ENCODE measurements at places on chromosomes 6 and 20.

DNA sequence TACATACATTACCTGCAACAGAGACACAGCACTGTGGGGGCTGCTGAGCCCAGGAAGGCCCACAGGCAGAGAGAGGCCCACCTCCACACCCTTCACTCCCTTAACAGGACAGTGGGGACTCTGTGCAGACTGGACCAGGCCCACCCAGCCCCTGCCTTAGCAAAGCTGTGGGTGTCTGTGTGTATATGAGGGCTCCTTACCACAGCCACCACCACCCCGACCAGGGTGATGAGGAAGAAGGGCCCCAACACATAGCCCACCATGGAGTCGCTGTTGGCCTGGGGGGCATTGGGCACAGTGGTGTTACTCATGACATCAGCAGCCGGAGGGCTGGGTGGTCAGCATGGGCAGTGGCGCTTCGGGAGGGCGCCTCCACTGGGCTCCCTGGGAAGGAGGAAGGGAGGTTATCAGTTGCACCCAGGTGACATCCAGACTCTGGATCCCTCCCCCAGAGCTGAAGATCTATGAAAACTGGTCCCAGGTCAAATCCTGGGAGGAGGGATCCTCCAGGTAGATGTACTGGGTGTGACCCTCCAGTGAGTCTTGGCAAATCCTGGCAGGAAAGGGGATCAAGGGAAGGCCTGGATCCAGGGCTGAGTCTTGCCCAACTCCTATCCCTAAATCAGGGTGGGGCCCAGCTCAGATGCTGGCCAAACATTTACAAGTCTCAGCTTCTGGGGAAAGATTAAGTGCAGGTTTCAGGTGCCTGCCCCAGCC lies 1.2 kb downstream of the SMIM29 start:
- DNase-seq = no peak

- no peak for DNase-seq
Measured at GRCh38 chr6:7819431-7820015, 91.1 kb downstream of the TXNDC5 start.

DNA sequence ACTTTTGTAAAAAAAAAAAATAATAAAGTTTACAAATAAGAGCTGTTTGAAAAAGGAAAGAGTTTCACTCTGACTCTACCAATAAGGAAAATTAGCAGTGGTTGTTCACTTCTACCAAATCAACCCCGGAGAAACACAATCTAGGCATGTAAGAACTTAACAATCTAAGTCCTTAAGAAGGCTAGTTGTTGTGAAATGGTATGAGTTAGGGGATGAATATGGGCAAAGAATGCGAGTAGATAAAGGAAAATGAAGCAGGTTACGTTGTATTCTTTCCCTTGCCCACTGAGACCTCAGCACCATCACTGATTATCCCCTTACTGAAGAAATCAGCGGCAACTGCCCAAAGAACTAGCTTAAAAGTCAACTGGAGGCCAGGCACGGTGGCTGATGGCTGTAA lies 15.4 kb downstream of the MOCS1 start:
- DNase-seq = no peak

GRCh38 chr6:141562186-141562811 lies 570.4 kb upstream of the GJE1 start:
- DNase-seq = peak; percentile 26

- no peak for DNase-seq
Measured at GRCh38 chr6:124356811-124357210, 553.1 kb downstream of the NKAIN2 start.

- DNase-seq = no peak
Measured at GRCh38 chr20:50582591-50583234, 72.5 kb downstream of the PTPN1 start.

- DNase-seq = no peak
Measured at GRCh38 chr6:41043151-41043550, 884 bp downstream of the TSPO2 start.

GRCh38 chr6:146548898-146549374 lies 5.3 kb downstream of the RAB32 start:
- DNase-seq = no peak

GRCh38 chr6:25417046-25417605 lies 138.0 kb downstream of the CARMIL1 start:
- DNase-seq = no peak

GRCh38 chr6:2611092-2611491 lies 139.6 kb downstream of the MYLK4 start:
- no peak for DNase-seq

- DNase-seq = no peak
Measured at GRCh38 chr6:113411011-113411410, 446.1 kb upstream of the MARCKS start.

DNA sequence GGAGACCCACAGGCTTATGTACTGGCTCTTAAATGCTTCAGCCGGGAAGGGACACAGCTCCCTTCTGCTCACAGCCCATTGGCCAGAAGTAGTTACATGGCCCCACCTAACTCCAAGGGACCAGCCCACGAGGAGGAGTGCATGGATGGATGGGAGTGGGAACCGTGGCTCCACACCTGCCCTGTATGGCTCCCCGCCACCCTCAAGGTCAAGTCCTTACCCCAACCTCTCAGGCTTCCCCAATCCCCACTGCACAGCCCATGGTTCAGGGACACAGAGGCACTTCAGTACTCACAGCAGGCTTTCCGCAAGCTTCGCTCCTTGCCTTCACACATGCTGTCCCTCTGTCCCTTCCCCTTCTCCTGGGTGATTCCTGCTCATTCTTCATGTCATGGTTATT lies 137.9 kb upstream of the KCNG1 start:
- DNase-seq = no peak

DNA sequence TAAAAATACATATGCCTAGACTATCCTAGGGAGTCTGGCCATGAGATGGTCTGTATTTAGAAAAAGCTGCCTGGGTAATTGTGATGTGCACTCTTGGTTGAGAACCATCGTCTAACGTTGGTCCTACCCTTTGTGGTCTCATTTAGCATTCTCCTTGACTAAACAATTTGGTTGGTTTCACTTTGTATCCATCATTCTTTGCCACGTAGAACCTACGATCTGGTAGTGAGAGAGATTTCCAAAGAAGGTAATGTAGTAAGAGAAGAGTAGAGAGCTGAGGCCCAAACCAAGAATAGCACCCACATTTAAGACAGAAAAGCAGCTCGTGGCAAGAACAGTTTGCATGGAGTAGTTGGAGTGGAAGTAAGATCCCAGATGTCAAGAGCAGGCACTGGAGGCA lies 219.8 kb downstream of the TMEM200A start:
- DNase-seq = no peak

GRCh38 chr20:10805764-10806163 lies 132.0 kb upstream of the JAG1 start:
- no peak for DNase-seq

GRCh38 chr6:45951321-45952167 lies 64.1 kb downstream of the CLIC5 start:
- DNase-seq = no peak

DNA sequence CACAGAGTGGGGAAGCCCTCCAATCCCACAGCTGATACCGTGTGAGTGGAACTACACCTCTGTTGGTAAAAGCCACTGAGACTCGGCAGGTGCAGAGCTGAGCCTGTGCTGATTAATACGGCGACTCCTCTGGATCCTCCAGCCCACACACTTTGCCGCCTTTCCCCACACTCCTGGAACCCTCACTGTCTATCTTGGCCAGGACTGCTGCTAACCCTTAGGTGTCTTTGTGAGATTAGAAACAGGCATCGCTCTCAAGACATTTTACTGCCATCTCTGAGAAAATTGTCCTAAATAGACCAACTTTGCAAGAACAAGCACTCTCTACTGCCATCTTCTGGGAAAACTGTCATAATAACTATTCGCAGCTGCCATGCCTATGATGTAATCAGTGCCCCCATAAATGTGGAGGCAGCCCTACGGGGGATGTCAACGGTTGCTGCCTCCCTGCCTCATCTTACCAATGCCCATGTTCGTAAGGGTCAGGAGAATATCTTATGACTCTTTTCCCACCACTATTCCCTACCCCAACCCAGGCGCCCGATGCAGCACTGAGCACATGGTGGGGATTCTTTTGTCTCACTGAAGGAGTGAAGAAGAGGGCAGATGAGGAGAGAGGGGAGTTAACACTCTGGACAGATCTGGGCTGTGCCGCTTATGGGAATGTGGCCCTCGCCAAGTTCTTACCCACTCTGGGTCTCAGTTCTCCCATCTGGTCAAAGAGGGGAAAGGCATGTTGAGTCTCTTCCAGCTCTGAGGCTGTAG lies 26.1 kb upstream of the KCNB1 start:
- DNase-seq = peak; percentile 26

GRCh38 chr6:39048481-39049399 lies at the start of gene GLP1R:
Gene GLP1R (plus strand): TSS chr6:39048781. CDS start chr6:39048841, 60 bp downstream.
- DNase-seq = no peak

GRCh38 chr6:138267971-138268895 lies 49.9 kb upstream of the PBOV1 start:
- DNase-seq = no peak

GRCh38 chr6:156876302-156876701 lies 99.1 kb downstream of the ARID1B start:
- DNase-seq = no peak

- no peak for DNase-seq
Measured at GRCh38 chr6:89596056-89596455, 42.5 kb downstream of the LYRM2 start.

GRCh38 chr6:30554962-30555815 lies 1.1 kb downstream of the GNL1 start:
- no peak for DNase-seq

DNA sequence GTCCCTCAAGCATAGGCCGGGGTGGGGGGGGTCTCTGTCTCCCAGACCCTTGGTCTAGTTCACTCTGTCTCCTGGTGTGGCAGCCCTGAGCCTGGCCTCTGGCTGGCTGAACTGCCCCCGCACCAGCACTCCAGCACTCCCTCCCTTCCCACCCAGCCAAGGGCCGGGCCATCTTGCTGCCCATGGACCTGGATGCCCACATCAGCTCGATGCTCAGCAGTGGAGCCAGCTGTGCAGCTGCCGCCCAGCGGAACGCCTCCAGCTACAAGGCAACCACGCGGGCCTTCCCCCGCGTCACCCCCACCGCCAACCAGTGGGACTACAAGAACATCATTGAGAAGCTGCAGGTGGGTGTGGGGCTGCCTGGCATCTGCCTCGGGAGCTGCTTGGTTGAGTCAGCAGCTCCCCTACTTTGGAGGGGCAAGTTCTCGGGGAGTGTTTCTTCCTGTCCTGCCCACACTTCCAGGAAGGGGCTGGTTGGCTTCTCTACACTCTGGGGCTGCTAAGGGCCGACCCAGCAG lies 28.4 kb downstream of the UQCC2 start:
- peak; percentile 41 for DNase-seq

DNA sequence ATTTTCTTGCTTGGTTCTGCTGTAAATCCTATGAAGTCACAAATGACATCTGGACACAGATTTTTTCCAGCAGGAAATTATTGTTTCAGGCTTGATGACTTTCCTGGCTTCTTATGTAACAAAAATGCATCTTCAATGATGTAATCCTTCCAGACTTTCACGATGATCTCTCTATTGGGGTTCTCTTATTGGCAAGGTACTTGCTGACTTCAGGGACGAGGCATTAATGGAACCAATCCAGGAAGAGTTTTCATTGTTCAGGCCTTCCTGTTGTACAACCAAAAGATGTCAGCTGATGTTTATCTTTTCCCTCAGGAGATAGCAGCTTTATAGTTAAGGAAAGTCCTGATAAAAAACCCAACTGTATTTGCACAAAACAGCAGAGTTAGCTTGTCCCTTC lies 118.5 kb upstream of the MMS22L start:
- DNase-seq = no peak

DNA sequence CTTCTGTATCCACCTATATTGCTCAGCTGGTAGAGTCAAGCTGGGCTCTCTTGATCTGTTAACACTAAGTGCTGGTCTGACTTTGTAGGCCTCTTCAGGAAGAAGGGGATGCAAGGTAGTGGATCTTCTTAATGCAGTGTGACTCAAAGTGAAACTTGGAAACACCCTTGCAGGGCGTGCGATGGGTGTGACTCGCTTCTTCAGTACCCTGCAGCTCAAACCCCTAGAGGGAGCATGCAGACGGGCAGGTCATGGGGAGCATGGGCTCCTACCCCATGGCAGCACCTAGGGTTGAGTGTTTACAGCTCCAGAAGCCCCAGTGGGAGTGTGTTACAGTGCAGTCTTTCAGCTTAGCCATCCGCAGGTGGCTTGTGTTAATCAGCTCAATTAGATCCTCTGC lies 757 bp upstream of the SAMD3 start:
- DNase-seq = peak; percentile 62

GRCh38 chr20:62772619-62772989 lies 23.7 kb upstream of the MRGBP start:
- DNase-seq = no peak

DNA sequence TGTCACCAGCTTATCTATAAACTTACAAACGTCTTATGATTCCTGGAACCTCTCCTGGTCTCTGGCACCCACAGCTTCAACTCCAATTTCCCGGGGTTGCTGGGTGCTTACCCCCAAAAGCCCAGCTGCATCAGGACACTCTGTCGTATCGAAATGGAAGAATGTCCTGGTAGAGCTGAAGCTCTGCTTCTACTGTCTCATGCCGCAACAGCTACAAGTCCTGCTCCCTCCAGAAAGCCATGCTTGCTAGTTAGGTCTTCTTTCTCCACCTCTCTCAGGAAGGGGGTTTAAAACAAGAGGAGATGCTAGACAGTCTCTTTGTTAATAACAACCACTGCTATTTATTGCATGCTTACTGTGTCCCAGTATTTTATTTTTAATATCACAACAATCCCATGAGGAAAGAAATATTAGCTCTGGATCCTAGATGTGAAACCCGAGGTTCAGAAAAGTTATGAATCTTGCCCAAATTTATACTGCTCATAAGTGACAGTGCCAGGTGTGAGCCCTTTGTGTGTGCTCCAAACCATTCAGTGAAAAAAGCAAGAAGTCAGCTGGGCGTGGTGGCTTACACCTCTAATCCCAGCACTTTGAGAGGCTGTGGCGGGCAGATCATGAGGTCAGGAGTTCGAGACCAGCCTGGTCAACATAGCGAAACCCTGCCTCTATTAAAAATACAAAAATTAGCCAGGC lies 82.3 kb upstream of the GCM1 start:
- DNase-seq = no peak

GRCh38 chr6:72861059-72861458 lies 239.2 kb downstream of the KCNQ5 start:
- DNase-seq = no peak

DNA sequence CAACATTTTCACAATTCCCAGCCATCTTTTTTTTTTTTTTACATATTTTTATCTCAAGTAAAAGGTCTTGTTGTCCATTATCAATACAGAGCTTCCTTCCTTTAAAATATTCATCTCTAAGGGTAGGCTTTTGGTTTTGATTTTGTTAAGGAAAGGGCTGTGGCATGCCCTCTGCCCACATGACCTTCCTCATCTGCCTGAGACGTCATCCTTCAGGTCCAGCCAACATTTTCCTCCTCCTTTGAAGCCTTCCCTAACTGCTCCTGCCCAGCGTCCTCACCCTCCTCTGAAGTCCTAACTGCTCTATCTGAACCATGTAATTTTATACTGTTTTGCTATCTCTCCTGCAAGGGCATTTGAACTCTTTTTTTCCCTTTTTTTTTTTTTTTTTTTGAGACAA lies 73.9 kb upstream of the TGM3 start:
- no peak for DNase-seq

All from activated T-cell treated with anti-CD3 and anti-CD28 coated beads, Interleukin-2, amount 50 U/mL, for 48 hours (primary cell).